ENCODE measurements at places on chromosomes 1 and 21.

DNA sequence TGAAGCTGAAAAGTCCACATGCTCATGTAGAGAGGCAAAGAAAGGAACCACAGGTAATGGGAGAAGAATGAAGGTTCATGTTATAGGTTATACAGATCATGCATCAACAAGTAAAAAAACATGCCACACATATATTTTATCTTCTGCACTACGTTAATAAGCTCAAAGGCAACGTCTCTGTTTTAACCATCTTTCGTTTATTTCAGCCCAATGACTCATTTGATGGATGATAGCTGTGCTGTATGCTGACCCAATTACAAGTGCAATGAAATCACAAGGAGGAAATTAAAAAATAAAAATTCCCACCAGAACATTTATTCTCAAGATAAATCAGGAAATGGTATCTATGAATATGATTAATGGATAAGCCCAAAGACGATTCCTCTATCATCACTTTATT lies 24.6 kb downstream of the XCL1 start:
- DNase-seq = no peak

DNA sequence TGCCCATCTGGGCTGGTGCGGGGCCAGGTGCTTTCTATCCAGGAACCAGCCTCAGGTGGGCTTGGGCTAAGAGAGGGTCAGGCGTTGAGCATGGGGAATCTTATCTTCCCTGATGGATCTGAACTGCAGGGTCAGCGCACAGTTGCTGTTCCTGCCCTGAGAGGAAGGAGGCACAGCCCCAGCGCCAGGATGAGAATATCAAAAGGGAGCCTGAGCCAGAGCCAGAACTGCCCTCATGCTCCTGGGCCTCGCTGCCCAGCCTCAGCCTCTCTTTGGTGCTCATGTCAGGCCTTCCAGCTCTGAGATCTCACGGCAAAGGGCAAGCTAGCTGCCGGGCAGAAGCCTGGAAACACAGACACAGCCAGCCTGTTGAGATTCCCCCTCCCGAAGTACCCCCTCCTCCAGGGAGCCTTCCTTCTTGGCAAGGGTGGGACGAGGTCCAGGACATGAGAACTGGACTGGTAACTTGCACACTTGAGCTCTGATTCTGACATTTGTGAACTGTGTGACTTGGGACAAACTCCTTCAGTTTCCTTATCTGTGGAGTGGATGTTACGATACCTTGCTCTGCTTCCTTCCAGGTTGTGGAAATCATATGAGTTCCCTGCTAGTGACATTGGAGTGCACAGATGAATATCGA lies 1.2 kb upstream of the LAD1 start:
- DNase-seq = no peak

- DNase-seq = no peak
Measured at GRCh38 chr1:59653968-59654367, 160.8 kb upstream of the HOOK1 start.

GRCh38 chr1:241413386-241413785 lies 56.4 kb upstream of the RGS7 start:
- DNase-seq = no peak

- no peak for DNase-seq
Measured at GRCh38 chr21:42763581-42764442, 110.4 kb downstream of the PDE9A start.

DNA sequence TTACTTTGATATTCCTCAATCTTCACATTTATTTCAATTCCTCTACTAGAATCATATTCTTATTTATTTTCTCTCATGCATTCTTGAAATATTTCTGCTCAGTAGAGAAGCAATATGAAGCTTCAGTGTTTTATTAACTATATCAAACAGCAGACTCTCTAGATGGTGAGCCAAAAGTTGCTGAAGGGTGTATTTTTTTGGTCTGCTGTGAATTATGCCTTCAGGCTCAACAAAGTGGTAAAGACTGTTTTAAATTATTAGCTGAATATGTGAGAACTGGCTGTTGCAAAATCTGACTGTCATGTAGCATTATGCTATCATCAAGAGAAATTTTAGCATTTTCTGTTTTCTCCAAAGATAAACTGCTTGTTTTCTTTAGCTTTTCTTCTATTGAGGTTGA lies 24.9 kb upstream of the CDC42BPA start:
- DNase-seq = no peak

DNA sequence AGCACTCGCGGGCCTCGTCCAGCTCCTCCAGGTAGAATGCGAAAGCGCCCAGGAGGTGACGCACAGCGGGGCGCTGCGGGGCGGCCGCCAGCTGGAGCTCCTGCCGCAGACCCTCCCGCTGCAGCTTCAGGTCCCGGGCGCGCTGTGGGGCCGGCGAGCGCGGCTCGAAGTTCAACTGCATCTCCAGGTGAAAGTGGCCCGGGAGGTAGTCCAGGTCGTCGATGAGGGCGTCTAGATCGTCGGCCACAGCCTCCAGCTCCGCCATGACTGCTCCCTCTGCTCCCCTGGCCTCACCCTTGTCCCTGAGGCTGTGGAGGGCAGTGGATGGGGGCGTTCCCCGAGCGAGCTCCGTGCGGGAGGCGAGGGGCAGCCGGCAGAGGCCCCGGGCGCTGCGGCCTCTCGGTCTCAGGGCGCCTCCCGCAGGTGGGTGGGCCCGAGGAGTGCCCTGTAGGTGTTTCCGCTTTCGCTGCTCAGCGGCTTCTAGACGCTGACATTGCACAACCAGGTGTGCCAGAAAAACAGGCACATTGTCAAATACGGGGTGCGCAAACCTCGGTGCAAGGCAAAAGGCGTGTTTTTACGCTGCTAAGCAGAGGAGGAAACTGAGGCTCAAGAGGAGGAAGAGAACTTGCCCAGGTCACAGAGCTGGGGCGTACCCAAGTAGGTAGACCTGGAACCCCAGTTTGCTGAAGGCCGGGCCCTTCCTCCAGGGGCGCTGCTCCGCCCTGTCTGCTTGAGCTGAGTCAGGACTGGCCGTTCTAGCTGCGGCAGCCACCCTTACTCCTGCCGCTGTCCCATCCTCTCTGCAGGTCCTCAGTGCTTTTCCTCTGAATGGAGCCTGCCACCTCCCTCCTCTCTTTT lies at the start of gene TTC22:
TTC22 (minus strand) TSS at position 425 of the 861 bp plus-strand sequence; CDS start at position 265, 160 bp downstream.
- peak; percentile 61 for DNase-seq

DNA sequence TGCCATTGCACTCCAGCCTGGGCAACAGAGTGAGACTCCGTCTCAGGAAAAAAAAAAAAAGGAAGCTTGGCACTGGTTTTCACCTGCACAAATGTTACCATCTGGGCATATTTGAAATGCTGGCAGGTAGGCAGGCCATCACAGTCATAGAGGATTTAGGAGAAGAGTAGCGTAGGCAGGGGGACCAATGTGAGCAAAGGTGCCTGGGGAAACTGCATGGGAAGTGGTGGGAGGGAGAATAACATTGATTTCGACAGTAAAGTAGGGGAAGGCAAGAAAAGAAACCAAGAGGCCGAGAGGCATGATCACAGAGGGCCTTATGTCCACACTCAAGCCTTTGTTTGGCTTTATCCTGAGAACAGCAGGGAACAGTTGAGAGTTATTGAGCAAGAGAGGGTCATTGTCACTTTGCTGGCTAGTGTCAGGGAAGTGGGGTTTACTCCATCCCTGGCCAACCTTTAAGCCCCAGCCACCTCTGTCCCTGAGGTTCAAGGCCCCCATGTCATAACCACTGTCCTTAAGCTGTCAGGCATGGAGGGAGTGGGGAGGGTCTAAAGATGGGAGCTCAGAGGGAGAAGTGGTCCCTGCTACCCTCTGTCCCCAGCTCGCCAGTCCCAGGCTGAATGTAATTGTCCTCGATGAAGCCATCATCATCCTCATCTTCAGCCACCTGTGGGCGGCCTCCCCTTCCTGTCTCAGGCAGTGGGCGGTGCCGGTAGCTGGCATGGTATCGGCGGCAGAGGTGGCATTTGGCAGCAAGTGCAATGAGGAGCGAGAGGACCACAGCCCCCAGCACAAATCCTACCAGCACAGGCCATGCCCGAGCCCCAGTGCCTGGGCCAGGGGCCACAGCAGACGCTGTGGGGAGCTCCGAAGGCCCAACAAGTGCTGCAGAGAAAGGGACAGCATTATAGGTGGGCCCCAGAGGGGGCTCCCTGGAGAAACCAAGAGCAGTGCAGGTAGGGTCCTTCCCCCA lies 2.9 kb downstream of the C1orf210 start:
- no peak for DNase-seq

DNA sequence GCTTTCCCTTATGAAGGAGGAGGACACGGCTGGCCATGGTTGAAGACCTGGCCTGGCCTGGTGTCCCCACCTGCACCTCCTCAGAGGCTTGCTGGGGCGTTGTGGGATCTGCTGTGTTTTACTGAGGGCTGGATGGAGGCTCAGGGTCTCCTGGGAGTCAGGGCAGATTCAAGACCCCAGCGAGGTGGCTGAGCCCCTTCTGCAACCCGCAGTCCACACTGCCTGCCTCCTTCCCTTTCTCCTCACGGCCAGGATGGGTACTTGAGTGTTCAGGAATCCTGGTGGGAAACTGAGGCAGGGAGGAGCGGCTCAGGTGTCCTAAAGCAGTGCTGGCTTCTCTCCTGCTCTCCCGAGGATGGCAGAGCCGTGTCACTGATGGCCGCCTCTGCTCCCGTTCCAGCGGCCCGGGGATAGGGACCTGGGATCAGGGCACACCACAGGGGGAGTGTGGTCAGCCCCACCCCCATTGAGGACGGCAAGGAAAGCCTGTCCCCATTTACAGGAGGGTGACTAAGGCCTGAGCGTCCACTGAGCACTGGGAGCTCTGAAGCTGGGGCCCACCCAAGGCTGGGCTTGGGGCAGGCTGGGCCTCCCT lies 47.5 kb downstream of the TRPM2 start:
- no peak for DNase-seq

- no peak for DNase-seq
Measured at GRCh38 chr1:147773215-147773715, 12.9 kb upstream of the GJA5 start.

GRCh38 chr1:40232444-40232843 lies 15.3 kb upstream of the TMCO2 start:
- DNase-seq = peak; percentile 49

- no peak for DNase-seq
Measured at GRCh38 chr1:110607536-110608230, 1.5 kb upstream of the KCNA2 start.

DNA sequence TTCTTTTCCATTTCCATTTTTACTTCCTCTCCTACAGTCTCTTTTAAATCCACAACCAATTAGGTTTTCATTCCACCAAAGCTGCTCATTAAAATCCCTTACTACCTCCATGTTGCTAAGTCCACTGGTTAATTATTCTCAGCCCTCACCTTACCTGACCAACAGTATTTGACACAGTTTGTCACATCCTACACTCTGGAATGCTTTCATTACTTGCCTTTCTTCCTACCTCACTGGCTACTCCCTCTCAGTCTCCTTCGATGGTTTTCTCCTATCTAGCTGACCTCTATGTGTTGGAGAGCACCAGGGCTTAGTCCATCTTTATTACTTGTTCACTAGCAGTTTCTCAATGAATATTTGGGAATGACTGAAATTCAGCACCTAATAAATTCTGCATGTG lies 78.6 kb downstream of the NME7 start:
- no peak for DNase-seq

GRCh38 chr1:25178917-25179561 lies 53.3 kb downstream of the SYF2 start:
- DNase-seq = no peak

DNA sequence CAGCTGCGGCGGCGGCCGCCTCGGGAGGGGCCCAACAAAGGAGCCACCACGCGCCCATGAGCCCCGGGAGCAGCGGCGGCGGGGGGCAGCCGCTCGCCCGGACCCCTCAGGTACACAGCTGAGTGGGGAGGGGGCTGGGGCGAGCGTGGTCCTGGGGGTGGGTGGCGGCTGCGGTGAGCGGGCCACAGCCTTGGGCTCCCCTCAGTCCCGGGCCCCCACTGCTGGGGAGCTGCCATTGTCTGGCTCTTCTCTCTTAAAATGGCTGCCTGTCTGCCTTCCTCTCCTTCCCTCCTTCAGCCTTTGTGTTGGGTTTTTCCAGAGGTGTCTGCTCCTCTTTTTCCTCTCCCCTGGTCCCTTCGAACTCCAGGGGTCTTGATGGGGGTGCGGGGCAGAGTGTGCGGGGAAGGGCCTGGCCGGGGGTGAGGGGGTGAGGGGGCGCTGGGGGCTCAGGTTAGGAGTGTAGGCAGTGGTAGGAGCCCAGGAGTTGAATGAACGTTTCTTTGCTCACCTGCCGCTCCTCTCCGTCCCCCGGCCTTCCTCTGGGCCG lies 1.7 kb downstream of the ARID1A start:
- DNase-seq = no peak

GRCh38 chr1:211478801-211479578 lies 13.0 kb downstream of the RD3 start:
- no peak for DNase-seq

DNA sequence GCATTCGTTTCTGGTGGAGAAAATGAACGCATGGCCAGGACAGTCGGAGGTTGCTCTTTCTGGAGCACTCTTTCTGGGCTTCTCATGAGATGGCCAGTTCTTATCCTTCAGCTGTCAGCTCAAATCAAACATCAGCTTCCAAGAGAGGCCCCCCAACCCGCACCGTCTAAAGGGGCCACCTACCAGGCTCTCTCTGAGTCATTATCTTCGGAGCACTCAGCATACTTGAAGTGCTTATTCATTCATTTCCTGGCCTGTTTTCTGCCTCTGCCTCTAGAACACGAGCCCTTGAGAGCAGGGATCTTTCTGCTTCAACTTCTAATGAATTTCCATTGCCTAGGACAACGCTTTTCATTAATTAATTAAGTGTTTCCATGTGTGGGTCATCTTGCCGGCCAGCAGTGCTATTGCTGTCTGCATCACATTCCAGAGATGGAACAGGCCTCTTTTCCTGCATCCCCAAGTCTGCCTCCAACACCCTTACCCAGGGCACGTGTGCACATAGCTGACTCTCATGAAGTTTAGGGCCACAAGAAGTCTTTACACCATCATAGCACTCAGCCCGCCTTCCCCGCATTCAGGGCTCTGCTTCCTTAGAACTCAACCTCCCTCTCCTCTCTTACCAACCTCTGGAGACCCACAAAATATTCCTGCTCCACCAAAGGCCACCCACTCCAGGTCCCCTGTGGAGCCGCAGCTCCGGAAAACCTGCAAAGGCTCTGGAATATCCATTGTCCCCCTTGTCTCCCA lies 52.1 kb upstream of the LAPTM5 start:
- DNase-seq = no peak

DNA sequence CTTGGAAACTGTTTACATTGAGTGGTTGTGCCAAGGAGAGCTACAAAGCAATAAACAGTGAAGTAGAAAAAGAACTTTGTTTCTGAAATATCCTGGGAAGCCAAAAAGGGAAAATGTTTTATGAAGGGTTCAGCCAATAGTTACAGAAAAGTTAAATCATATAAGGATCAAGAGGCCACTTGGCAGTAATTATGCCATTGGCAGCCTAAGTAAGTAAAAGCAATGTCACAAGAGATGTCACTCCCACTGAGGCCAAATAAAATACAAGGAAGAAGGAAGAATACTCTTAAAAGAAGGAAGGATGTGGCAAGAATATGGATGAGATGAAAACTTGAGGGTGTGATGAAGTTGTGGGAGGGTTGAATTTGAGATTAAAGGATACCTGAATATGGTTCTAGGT lies 45.2 kb downstream of the EDEM3 start:
- DNase-seq = no peak

DNA sequence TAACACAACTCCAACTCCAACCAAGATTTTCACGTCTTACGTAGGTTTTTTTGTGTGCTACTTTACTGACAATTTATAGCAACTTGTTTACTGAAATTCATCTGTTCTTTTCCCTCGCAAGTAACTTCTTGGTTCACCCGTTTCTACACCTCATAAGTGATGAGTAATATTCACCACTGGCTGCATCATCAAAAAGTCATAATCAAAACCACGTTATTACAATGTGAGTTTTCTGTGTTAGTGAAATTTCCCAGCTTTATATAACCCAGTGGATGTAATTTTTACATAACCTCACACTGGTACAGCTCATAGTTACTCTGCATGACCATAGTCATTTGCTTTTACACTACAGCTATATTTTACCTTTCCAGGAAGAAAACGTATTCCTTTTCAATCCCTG lies 401.1 kb upstream of the LYPLAL1 start:
- no peak for DNase-seq

GRCh38 chr1:211382182-211382713 lies 55.6 kb downstream of the TRAF5 start:
- DNase-seq = no peak

All from activated T-cell treated with anti-CD3 and anti-CD28 coated beads for 48 hours (primary cell).